ENCODE measurements at places on chromosomes 12 and 14.

DNA sequence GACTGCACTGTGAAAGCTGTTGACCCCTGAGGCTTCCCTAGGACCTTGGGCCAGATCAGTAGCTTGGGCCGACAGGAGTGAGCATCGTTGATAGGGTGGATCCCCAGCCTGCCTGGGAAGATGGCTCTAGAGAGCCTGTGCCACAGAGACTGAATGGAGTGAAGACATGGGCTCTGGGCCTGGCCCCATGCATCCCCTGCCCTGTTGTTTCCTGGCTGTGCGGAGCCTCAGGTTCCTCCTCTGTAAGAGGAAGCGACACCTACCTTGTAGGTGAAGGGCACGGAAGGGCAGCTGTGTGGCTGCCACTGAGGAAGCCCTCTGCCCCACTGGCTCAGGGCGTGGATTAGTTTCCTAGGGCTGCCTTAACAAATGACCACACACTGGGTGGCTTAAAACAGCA is 23.9 kb downstream of the PLEKHG3 start:
- DNase-seq = no peak

GRCh38 chr12:25054783-25055144 is 105.9 kb upstream of the BCAT1 start:
- DNase-seq = no peak

DNA sequence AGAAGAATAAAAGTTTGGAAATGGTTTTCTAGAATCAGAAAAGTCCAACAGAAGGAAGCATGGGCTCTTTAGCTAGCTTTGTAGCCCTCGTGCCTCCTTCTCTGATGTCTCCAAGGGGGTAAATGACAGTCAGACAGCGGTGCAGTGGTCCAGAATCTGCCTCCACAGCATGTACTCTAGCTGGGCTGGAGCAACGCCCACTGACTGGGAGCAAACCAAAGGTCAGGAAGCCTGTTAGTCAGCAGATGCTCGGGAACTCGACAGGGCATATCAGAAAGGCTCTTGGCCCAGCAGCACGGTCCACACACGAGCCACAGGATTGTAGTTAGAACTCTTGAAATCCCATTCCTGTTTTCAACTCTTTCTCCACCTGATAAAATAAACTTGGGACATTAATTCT is 164.3 kb downstream of the GRIN2B start:
- DNase-seq = no peak

- DNase-seq = no peak
These were observed 20.5 kb upstream of the ZNF740 start for GRCh38 chr12:53160000-53160399.

GRCh38 chr14:85453401-85454225 is 76.3 kb upstream of the FLRT2 start:
- DNase-seq = no peak

DNA sequence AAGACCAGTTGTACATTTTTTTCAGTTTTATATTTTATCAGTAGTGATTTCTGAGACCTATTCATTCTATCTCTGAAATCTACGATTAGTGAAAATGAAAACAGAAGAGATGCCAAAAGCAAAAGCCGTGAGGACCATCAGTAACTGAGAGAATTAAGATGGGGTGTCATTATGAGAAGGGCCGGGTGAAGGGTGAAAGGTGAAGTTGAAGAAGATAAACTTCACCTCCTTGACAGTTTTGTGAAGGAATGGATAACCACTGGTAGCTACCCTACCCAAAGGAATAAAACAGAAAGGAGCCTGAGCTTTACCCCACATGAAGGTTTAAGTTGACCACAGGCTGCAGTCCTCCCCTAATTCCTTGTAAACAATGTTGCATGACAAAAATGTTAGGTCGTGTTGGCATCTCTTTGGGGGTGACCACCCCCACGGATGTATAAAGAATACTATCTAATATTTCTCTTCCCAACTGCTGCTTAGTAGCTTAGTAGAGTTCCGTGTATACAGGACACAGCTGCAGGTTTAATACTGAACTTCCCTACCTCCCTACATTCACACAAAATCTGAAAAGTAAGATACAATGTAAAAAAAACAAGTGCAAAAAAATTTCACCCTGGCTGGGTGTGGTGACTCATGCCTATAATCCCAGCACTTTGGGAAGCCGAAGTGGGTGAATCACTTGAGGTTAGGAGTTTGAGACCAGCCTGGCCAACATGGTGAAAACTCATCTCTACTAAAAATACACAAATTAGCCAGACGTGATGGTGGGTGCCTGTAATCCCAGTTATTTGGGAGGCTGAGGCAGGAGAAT is 23.9 kb downstream of the GPR19 start:
- no peak for DNase-seq

DNA sequence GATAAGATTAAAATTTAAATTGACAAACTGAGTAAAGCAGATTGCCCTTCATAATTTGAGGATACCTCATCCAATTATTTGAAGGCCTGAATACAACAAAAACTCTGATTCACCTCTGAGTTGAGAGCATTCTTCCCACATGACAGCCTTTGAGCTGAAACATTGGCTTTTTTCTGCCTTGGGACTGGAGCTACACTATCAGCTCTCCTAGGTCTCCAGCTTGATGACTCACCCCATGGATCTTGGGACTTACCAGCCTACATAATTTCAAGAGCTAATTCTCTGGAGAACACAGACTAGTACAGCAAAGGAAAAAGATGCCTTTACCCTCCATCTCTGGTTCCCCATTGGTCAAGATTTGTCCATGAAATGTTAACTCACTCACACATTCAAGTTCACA is 555.1 kb downstream of the FOXG1 start:
- no peak for DNase-seq

- DNase-seq = no peak
These were observed 46.0 kb downstream of the TMCC3 start for GRCh38 chr12:94604366-94604698.

DNA sequence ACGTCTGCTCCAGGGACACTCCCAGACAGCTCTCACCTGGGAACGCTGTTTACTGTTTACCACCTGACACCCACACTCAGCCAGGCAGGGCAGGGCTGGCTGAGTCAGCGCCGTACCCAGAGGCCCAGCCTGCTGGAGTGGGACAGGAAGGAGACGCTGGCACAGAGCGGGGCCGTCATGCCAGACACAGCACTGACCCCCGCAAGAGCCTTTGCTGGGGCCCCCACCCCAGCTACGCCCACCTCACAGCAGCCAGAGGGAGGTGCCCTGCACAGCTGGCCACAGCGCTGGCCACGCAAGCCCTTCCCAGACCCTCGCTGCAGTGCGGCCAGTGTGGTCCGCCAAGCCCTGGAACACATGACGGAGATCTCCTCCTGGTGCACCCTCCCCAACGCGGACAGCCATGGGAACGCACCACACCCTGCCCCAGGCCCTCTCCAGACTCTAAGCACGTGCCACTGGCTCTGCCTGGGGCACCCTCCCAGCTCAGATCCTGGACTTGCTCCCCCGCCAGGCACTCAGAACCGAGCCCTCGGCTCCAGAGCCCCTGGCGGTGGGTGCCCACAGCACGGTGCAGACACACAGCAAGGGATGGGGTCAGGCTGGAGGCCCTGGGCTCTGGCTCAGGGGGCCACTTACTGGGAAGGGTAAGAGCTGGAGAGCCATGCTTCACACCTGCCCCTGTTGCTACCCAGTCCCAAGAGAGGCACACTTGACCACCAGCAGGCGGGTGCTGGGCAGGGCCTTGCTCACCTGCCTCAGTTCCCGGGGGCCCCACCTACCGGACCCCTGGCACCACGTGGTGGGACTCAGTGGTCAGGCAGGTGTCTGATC is 5.7 kb downstream of the AHNAK2 start:
- no peak for DNase-seq

GRCh38 chr12:20369305-20370013 is 1.1 kb downstream of the PDE3A start:
- peak; percentile 46 for DNase-seq

- DNase-seq = no peak
These were observed 368.2 kb upstream of the ATP2B1 start for GRCh38 chr12:90076851-90077319.

- DNase-seq = no peak
These were observed 220.5 kb upstream of the ATXN7L3B start for GRCh38 chr12:74317078-74317601.

DNA sequence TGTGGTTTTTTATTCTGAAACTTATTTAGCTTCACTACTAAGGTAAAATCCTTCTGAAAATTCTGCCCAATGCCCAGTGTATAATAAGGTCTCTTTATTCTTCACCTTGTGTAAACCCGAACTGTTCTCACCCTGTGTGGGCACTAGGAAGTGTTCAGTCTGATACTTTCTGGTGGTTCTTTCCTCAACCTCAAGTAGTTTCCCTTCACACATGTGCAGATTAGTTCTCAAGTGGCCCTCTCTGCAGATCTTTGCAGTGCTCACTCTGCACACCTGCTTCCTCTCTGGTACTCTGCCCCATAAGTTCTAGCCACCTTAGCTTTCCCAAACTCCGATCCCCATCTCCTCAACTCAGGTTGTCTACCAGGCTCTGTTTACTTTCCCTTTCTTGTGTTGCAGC is 61.6 kb downstream of the RAD51B start:
- DNase-seq = no peak

- no peak for DNase-seq
These were observed 153.7 kb downstream of the CEP128 start for GRCh38 chr14:80787876-80788275.

GRCh38 chr12:93348575-93349435 is 28.9 kb upstream of the NUDT4 start:
- DNase-seq = no peak

DNA sequence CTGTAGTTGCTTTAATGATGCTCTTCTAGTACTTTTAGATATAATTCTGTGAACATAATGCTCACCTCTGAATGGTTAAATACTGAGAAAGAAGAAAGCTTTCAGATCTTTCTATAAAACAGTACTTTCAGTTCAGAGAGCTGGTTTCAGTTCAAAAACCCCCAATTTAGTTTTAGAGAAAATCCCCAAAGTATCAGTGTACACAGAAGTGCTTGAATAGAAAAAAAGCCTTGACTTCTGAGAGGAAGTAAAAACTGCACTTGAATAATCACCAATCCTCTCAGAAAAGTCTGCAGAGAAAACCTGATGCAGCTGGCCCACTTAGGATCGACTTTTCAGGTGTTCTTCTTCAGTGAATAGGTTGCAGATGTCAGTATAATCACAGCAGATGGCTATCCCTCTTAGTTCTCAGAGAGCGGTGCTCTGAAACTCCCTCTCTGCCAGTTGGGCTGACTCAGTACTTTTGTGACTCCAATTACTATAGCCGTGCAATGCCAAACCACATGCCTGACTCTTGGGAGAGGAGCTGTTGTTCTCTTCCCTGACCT is 616.3 kb downstream of the LRFN5 start:
- no peak for DNase-seq

DNA sequence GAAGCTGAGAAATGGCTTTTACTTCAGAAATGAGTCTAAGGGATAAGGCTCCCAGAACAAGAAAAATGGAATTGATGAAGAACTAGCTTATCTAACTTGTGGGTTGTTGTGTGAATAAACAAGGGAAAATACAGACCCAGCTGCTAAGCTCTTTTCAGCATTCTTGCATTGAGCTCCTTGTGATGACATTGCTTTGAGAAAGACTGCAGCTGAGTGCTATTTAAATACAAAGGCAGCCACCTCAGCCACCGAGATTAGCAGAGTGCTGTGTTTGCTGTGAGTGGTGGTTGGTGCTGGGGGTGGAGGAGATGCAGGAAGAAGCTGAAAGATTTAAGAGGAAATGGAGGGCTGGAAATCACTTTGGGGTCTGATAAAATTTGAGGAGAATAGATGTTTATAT is 396.0 kb upstream of the PRICKLE1 start:
- no peak for DNase-seq

GRCh38 chr12:76183459-76184186 is 99.1 kb upstream of the NAP1L1 start:
- DNase-seq = no peak

GRCh38 chr14:92122761-92123160 is 992 bp downstream of the CPSF2 start:
- DNase-seq = no peak

GRCh38 chr12:12499909-12500604 is 62.6 kb downstream of the DUSP16 start:
- no peak for DNase-seq

GRCh38 chr12:26567126-26567525 is 265.9 kb downstream of the ITPR2 start:
- no peak for DNase-seq

- no peak for DNase-seq
These were observed 27.8 kb downstream of the FAM222A start for GRCh38 chr12:109741286-109741969.

GRCh38 chr12:47312808-47313426 is 233.2 kb upstream of the AMIGO2 start:
- no peak for DNase-seq

DNA sequence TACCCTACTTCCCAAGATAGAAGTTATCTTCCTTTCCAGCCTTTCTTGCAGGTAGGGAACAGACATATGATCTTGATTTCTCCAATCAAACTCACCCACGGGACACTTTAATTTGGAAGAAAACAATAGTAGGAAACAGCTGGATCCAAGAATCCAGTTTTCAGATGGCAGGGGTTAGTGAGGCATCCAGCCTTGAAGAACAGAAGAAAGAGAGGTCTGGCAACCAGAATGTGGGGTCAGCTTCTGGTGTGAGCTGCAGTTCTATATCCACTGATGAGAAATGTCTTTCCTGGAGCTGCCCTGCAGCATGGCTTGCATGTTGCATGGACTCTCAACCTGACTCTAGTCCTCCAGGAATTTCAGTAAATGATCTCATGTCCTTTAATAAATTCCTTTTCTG is 83.8 kb downstream of the TTC8 start:
- DNase-seq = no peak

GRCh38 chr14:68941820-68942219 is 37.3 kb downstream of the ACTN1 start:
- no peak for DNase-seq

DNA sequence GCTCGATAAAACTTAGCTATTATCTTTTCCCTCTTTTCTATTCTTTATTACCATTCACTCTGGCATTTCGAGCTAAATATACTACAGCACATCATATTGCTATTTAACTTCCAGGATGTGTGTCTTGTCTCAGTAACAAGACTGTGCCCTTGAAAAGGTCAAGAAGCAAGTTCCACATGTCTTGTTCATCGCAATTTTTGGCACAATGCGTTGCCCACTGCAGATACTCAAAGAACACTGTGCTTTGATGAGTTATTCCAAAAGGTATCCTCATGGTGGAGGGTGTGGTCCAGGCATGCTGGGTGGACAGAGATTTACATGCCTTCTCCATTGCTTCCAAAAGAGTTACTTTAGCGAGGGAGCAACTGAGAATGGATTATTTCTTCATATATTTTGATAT is 6.6 kb downstream of the E2F7 start:
- no peak for DNase-seq

DNA sequence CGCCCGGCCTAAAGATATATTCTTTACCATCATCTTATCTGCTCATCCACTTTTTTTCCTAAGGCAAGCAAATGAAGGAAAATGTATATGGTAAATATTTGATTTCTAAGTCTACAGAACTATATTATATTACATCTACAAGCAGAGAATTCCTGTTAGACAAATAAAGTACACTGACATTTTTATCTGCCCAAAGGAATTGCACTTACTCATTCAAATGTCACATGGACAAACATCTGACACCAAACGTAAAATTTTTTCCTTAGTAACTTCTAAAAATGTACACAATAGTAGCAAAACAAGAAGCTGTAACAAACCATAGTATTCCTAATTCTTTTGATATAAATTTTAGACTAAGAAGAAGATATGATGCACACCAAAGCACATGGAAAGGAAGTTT is 51.0 kb downstream of the SPPL3 start:
- no peak for DNase-seq

GRCh38 chr14:68283378-68284123 is 464.0 kb downstream of the RAD51B start:
- DNase-seq = no peak

GRCh38 chr14:105173901-105174894 is 5.6 kb upstream of the JAG2 start:
- DNase-seq = no peak

- peak; percentile 17 for DNase-seq
These were observed 583 bp downstream of the CPNE8 start for GRCh38 chr12:38904537-38905479.

Measured in nucleus accumbens (tissue), 56 donors.